ENCODE measurements at places on chromosomes 2 and 18.

DNA sequence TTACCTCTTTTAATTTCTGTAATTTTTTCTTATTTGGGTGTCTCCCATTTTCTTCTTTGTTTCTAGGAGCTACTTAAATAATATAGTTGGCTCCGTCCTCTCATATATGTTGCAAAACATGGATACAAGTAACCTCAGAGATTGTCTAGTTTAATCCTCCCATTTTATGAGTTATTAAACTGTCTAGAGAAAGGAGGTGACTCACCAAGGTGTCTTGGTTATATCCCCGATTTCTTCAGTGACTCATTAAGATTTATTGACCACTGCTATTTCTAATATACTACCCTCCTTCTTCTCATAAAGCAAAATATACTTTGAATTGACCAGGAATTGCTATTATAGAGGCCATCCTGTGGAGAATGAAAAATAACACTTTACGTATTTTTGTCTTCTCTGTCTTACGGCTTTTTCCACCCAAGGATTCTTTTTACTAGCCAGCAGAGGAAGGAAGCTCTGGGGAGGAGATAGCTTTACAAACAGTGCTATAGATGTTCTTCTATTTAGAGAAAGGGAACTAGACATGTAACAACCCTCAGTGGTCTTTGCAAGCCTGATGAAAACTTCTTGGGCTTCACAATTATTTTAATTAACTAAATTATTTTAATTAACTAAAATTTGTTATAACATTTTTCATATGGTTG, 300.4 kb upstream of the TNP1 start:
- no peak for DNase-seq

- no peak for DNase-seq
Measured at GRCh38 chr2:104562537-104562936, 291.4 kb upstream of the POU3F3 start.

DNA sequence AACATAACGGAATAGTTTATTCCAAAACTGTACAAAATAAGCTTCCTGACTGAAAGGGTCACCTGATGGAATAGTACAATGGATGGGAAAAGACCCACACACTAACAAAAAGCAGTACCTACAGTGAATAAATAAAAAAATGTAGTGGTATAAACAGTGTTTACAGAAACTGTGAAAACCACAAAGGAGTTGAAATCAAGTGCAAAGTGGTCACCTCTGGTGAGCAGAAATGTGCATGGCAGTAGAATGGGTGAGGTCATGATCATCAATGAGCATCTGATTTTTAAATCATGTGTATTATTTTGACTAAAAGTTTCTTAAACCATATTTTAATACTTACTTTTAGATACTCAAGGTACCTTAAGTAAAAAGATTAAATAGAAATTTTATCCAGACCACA, 11.4 kb downstream of the WDSUB1 start:
- no peak for DNase-seq

- DNase-seq: no peak
Measured at GRCh38 chr2:39094717-39095363, 26.0 kb downstream of the SOS1 start.

- DNase-seq: no peak
Measured at GRCh38 chr2:45786836-45787357, 135.4 kb downstream of the PRKCE start.

DNA sequence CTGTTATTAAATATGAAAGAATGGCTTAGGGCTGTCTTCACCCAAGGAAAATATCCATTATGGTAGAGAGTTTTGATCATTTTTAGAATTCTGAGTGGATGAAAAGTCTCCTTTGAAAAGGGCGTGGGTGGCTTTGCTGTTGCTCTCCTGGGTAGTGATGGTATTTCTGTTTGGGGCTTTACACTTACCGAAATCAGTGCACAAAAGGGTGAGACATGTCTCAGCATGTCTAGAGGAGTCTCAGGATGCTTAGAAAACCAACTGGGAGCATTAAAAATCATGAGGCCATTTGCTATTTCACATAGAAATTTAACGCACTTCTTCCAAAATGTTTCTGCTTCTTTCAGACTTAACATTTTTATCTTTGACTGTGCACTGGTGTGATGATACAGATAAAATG, 49.6 kb downstream of the ZCCHC2 start:
- no peak for DNase-seq

- no peak for DNase-seq
Measured at GRCh38 chr2:143771939-143772338, 642.7 kb downstream of the ARHGAP15 start.

- DNase-seq: no peak
Measured at GRCh38 chr2:240418311-240418710, 17.2 kb upstream of the GPC1 start.

- DNase-seq: no peak
Measured at GRCh38 chr18:21605213-21605612, 4.7 kb upstream of the ESCO1 start.

DNA sequence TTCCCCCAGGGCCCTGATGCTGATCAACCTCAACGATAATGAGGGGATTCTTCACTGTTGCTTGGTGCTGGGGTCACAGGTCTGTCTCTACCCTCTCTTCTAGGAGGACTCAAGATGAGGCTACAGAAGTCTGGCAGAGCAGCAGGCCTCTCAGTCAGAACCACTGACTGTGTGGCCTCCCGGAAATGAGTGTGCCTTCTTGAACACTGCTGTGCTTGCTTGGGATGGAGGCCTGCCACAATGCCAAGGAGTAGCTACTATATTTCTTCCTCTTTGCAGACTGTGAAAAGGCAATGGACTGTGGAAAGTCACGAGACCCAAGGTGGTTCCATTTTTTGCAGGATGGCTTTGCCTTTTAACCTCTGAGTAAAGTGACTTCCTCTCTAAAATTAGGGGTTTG, 5.8 kb upstream of the HOXD1 start:
- DNase-seq: no peak

DNA sequence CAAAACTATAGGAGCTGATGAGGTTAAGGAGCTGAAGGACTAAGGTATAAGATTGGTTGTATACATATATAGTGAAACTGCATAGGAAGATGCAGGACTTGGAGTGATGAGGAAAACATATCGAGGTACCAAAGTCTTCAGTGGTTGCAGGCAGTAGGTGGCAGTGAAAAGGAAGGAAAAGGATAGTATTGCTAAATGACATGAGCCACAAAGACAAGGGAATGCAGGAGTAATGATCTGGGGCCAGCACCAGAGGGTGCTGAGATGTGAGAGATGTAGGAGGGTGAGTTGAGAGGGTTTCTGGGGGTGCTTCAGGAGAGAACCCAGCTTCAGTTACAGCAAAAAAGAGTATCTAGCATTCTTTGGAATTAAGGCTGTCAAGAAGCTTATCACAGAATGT, 172.2 kb upstream of the MYO3B start:
- no peak for DNase-seq

DNA sequence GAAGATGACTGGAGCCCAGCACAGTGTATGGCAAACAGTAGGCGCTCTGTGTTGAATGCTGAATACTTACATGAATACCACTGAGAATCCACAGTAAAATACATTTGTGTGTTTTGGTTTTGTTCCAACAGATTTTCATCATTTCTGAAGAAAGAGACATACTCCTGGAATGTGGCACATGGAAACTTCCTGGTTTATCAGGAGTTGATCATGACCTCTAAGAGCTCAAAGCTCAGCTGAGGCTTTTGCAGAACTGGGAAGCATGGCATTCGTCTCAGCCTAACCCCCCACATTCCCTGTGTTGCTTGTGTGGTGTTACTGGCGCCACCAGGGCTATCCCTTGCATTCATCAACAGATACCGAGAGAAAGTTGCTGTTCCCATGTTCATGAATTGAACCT, 316.9 kb upstream of the REV1 start:
- DNase-seq: no peak

DNA sequence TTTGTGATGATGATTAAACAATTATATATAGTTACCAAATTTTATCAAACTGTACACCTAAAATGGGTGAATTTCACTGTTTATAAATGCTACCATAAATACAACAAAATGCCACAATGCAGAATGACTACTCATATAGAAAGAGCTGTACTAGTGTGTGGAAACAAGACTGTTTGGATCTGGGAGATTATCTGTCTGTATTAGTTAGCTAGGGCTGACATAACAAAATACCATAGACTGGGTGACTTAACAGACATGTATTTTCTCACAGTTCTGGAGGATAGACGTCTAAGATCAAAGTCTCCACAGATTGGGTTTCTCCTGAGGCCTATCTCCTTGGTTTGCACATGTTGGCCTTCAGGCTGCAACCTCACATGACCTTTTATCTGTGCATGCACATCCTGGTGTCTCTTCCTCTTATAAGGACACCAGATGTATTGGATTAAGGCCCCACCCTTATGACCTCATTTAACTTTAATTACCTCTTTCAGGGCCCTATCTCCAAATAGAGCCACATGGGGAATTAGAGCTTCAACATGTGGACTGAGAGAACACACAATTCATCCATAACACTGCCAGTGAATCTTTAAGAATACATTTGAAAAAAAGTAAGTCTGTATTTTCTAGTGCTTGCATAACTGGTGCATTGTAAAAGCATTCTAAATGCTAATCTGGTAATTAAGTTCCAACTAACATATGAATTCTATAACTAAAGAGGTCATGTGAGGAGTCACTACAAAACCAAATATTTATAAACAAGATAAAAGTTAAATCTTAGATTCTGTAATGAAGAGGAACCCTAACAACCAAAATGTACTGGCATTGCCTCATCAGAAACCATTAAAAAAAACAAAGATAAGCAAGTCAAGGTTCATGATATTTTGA, 699.6 kb downstream of the NYAP2 start:
- DNase-seq: no peak

- DNase-seq: no peak
Measured at GRCh38 chr2:161625314-161625919, 1.2 kb downstream of the SLC4A10 start.

DNA sequence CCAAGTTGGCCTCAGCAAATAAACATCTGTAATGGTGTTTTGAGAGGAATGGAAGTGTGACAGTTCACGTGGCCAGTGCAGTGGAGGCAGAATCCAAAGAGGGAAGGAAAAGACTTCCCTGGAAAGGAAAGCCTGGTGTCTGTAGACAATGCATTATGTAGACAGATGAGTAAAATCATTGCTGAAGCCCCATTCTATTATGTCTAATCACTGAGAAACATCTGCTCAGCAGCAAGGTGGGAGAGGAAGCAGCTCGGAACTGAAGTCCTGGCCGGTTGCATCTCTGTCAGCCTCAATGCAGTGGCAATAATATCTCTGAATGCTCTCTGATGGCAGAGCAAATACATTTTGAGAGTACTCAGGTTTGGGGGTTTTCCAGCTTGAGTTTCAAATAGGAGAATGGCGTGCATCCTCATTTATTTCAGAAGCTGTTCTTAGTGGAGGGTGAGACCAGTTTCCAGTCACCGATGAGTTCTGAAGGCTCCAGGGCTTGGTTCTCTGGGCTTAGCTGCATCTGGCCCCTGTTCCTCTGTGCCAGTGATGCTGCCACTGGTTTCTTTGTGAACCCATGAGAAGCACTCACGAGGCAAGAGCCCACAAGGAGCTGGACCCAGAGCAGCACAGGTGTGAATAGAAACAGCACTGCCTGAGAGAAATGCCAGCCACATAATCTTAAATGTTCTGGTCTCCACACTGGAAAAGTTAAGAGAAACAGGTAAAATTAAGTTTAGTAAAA, 63.3 kb downstream of the RPIA start:
- DNase-seq: no peak

DNA sequence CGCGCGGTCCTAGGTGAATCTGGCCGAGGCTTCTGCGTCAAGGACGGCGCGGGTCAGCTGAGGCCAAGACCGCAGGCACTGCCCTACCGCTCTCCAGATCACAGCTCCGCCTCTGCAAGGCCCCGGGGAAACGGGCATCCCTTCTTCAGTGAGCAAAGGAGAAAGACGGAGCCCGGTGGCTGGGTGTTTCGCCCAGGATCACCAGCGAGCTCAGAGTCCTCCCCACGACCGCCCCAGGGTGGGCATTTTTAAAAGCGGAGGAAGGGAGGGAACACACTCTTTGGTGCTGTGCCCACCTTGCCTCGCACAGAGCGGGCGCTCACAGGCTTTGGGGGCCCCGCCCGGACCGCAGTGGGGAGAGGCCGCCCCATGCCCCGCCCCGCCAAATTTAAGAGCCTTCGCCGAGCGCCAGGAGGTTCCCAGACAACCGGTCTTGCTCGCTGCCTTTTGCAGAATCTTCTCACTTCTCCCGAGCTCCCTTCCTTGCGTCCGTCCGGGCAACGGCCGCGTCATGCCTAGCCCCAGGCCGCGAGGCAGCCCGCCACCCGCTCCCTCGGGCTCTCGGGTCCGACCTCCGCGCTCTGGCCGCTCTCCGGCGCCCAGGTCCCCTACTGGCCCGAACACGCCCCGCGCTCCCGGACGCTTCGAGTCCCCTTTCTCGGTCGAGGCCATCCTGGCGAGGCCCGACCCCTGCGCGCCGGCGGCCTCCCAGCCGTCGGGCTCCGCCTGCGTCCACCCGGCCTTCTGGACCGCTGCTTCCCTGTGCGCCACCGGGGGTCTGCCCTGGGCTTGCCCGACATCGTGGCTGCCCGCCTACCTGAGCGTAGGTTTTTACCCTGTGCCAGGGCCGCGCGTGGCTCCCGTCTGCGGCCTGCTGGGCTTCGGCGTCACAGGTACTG, at the start of gene NOTO:
TSS of gene NOTO (plus strand) at position 419 of the 899 bp plus-strand sequence. CDS start at position 512, 93 bp downstream.
- DNase-seq: no peak

DNA sequence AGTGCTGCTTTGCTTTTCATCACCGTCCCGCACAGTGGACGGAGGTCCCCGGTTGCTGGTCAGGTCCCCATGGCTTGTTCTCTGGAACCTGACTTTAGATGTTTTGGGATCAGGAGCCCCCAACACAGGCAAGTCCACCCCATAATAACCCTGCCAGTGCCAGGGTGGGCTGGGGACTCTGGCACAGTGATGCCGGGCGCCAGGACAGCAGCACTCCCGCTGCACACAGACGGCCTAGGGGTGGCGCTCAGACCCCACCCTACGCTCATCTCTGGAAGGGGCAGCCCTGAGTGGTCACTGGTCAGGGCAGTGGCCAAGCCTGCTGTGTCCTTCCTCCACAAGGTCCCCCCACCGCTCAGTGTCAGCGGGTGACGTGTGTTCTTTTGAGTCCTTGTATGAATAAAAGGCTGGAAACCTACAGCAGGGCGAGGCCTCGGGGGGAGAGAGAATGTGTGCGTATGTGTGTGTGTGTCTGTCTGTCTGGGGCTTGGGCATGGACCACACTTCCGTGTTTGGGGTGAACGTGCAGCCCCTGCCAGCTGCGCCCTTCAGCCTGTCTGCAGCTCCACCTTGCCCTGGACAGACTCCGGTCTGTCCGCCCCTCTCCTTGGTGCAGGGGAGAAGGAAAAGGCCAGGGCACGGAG, 32.3 kb downstream of the GPC1 start:
- DNase-seq: no peak

DNA sequence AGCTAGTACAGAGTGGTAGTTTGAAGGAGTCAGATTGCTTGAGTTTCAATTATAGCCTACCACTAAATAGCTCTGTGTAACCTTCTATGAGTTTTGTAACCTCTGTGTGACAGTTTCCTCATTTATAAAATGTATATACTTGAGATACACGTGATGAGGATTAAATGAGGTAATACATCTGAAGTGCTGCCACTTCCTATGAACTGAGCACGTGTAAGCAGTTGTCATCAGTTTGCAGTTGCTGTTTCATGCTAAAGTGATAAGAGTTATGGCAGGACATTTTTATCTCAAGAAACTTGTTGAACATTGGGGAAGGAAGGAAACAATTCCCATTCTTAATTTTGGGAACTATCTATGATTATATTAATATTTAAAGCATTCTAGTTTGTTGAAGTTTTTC, 38.5 kb downstream of the CARF start:
- DNase-seq: no peak

Data from stimulated activated CD8-positive, alpha-beta memory T cell treated with anti-CD3 and anti-CD28 coated beads, Interleukin-15, amount 100 ng/mL, for 24 hours (primary cell).